ENCODE measurements at places on chromosomes 7 and 10.

GRCh38 chr10:127986531-127987466 lies 79.9 kb downstream of the PTPRE start:
- DNase-seq, result no peak

GRCh38 chr10:72259491-72260238 lies 14.1 kb upstream of the DDIT4 start:
- DNase-seq, result no peak

DNA sequence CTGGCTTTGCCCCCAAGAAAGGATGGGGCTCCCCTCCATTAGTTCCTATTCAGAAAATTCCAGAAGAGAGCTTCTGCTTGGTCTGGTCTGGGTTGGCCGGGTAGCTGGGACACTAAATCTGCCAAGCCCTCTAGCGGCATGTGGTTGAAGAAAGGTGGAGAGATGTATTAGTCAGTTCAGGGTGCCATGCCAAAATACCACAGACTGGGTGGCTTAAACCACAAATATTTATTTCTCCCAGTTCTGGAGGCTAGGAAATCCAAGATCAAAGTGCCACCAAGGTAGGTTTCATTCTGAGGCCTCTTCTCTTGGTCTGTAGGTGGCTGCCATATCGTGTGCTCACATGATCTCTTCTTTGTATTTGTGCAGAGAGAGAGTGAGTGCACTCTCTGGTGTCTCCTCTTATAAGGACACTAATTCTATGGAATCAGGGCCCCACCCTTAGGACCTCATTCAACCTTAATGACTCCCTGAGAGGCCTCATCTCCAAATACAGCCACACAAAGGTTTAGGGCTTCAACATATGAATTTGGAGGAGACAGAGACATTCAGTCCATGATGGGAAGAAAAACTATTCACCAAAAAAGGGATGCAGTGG lies 38.7 kb upstream of the MTPAP start:
- DNase-seq, result no peak

DNA sequence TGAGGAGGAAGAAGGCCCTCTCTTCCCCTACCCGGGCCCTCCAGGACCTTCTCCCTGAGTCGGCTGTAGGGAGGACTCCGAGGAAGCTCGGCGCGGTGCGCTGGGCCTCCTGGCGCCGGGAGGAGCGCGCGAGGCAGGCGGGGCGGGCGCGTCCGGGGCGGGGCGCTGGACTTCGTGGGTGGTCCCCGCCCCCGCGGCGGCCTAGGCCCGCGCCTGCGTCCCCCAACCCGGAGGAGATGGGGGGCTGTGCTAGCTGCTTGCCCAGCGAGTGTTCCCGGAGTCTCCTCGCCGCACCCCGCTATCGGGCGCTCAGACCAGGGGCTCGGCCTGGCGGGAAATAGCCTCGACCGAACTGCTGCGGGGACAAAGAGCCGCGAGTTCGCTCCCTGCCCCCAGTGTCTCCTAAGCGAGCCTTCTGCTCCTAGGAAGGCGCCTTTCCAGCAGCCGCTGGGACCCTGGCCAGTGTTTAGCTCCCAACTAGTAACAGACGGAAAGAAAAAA lies 19.2 kb upstream of the SMO start:
- peak; percentile 25 for DNase-seq

- DNase-seq, result no peak
These were observed 282.3 kb downstream of the USP6NL start for GRCh38 chr10:11329062-11329673.

- no peak for DNase-seq
These were observed 163.3 kb upstream of the PRKCQ start for GRCh38 chr10:6743291-6743849.

- no peak for DNase-seq
These were observed 16.9 kb downstream of the CUZD1 start for GRCh38 chr10:122828716-122829255.

DNA sequence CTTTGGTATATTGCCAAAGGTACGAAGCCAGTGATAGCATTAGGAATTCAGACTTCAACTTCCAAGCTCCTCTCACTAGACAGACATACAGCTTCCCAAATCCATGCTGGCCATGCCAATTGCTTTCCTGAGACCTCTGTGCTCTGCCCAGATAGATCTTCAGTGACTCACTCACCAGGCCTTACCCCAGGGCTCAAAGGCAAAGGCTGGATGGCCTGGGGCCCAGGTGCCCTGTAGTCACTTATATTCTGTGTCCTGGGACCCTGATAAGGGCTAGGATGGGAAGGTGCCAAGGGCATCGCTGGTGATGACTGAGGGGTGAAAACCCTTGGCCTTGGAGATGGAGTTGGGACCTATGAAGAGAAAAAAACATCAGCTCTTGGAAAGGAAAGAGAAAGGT lies 27.7 kb downstream of the WNT8B start:
- no peak for DNase-seq

DNA sequence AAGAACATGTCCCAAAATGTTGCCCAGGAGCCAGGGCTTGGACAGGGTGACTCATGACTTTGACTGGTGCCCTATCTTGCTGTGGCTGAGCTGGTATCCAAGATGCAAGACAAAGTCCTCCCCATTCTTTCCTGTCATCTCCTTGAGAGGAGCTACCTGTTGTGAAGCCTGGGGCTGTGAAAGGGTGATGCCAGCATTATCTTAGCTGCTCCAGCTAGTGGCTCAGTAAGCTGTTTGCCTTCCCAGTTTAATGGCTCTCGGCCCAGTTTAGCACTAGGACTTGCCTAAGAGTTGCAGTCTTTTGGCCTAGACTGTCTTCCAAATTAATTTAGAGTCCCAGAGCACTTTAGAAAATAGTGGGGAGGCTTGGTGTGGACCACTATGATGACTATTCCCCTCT lies 424.3 kb upstream of the NRG3 start:
- no peak for DNase-seq

Data from stimulated activated CD4-positive, alpha-beta T cell treated with anti-CD3 and anti-CD28 coated beads, Interleukin-15, amount 100 ng/mL, for 1 hour (primary cell).